ENCODE measurements at places on chromosomes 7 and 10.

DNA sequence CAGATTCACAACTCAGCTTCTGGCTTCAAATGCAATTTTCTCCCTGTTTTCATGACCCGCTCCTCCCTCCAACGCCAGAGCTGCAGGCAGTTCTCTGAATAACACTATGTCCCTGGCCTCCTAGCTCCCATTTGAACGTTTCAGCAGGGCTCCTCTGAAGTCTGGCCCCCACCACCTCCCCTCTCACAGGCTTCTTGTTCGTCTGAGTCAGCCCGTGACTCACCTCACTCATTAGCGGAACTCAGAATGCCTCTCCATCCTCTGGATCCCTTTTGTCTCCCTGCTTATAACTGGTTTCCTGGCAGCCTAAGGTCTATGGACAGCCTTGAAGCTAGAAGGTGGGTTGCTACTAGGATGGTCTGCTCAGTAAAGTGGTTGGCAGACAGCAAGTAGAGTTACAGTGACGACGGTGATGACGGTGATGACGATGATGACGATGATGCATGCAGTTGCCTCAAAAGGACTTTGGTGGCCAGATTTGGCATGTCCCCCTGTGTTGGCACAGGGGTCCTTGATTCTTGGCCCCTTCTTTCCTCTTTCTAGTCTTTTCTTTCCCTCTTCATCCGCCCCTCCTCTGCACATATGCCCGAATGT is 83.3 kb upstream of the MKLN1 start:
- no peak for DNase-seq

- DNase-seq: no peak
These were observed 107.4 kb upstream of the KLF14 start for GRCh38 chr7:130841416-130841815.

DNA sequence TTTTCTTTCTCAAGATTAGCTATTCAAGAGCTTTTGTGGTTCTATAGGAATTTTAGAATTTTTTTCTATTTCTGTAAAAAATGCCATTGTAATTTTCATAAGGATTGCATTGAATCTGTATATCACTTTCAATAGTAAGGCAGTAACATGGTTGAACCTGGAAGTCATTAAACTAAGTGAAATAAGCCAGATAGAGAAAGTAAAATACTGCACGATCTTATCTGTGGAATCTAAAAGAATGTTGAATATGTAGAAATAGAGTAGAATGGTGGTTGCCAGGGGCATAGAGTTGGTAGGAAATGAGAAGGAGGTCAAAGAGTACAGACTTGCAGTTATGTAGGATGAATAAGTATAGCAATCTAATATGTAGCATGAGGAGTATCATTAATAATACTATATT is 1073.5 kb upstream of the LRRN3 start:
- DNase-seq: no peak

DNA sequence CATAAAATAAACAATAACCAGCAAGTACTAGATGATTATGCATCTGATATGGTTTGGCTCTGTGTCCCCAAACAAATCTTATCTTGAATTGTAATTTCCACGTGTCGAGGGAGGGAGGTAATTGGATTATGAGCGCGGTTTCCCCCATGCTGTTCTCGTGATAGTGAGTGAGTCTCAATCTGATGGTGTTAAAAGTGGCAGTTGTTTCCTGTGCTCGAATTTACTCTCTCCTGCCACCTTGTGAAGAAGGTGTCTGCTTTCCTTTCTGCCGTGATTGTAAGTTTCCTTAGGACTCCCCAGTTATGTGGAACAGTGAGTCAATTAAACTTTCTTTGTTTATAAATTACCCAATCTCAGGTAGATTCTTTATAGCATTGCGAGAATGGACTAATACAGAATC is 15.1 kb downstream of the CNTNAP2 start:
- DNase-seq: no peak

DNA sequence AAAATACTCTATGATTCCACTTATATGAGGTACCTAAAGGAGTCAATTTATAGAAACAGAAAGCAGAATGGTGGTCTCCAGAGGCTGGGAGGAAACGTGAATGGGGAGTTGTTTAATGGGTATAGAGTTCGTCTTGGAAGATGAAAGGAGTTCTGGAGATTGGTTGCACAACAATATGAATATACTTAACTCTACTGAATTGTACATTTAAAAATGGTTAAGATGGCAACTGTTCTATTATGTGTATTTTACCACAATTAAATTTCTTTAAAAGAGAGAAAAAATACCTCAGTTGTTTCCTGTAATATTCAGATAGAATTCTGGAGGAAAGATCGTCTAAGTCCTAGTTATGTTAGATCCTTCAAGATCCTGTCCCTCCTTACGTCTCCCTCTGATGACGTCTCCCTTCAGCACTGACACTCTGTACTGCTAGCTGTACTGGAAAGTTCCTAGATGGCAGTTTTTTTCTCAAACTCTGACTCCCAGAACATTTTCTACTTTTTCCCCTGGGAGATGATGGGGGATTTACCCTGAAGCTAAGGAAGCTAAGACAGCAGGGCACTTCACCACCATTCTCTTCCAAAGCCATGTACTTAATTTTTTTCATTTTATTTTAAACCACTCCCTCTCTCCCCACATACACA is 53.2 kb upstream of the CAV2 start:
- no peak for DNase-seq

DNA sequence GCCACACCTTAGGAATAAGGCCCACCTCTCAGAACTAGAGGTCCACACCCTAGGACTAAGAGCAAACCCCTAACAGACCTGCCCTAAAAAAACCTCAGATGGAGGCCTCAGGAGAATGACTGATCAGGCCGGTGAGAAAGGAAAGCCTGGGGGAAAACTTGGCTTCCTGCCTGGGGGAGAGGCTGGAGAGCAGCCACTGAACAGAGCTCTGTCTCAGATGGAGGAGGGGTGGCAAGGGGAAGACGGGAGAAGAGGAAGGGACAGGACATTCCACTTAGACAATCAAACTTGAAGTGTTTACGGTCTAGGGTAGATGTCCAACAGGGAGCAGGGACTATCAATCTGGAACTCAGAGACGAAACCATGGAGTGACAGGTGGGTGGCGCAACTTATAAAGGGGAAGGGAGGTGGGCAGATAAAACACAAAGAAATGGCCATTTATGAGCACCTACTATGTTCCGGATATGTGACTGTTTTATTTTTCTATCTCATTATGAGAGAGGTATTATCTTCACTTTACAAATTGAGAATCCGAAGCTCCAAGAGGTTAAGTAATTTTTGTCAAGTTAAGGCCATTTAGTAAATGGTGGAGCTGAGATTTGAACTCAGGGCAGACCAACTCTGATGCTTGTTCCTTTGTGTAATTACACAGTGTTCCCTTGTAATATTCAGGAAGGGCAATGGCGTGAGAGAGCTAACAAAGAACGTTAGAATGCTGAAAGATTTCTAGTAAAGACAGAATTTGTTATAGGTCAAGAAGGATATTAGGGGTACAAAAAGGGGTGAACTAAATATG is 82.6 kb downstream of the DNMBP start:
- DNase-seq: no peak

DNA sequence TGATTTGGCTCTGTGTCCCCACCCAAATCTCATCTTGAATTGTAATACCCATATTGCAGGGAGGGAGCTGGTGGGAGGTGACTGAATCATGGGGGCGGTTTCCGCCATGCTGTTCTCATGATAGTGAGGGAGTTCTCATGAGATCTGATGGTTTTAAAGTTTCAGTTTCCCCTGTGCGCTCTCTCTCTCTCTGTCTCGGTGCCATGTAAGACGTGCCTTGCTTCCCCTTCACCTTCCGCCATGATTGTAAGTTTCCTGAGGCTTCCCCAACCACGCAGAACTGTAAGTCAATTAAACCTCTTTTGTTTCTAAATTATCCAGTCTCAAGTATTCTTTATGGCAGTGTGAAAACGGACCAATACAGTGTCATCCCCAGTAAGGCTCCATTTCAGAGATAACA is 48.3 kb upstream of the CHCHD3 start:
- DNase-seq: no peak

GRCh38 chr7:26183545-26184280 is 16.8 kb downstream of the HNRNPA2B1 start:
- no peak for DNase-seq

- DNase-seq: no peak
These were observed 774 bp downstream of the SEM1 start for GRCh38 chr7:96708872-96709271.
